ENCODE measurements at places on chromosomes 3 and 15.

DNA sequence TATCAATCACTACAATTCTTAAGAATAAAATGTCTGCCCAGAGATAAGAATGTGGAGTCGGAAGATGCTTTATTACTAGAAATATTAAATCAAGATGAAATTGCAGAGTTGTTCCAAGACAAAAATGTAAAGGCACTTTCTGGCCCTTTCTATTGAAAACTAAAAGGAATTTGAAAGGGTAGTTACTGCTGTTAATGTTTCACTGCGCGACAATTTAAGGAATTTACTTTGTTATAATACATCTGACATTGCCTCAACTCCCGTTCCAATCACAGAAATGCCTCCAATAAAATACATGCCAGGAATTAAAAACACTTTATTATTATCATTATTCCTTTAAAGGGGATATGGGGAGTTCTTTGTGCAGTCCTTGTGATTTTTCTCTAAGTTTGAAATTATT, 26.4 kb downstream of the RSL24D1 start:
- DNase-seq = no peak

DNA sequence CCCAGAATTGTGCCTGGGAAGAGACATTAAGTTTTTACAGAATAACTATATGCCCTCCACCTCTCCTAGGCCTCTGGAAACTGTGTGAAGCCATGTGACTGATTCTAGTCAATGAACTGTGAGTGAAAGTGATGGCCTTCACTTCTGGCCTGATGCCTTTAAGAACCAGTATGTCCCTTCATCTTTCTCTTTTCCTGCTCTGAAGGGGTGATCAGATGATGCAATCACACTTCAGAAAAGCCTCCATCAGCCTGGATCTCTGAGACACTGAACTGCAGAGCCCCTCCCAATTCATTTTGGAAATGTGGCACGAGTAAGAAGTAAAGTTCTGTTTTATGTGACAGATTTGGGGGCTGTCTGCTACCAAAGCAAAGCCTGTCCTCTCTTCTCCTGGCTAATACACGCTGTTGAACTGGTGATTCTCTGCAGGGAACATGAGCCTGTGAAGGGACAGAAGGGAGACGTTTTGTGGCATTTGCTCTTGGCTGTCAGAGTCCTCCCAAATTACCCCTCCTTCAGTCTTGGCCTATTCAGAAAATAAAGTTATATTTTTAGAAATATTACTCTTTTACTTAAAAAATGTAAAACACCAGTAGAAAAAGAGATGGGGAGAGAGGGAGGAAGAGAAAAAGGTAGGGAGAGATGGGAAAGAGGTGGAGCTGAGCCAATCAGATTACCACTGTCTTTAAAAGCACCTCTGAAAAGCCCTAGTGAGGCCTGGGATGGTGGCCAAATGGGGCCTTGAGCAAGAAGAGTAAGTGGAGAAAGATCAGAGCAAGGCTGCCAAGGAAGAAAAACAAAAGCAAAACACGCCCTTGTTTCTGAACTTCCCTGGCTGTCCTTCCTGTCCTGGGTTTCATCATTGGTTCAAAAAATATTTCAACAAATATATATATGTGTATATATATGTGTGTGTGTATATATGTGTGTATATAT, 40.9 kb upstream of the RYK start:
- peak; percentile 86 for DNase-seq

- no peak for DNase-seq
Measured at GRCh38 chr3:131762981-131763564, 260.3 kb upstream of the MRPL3 start.

DNA sequence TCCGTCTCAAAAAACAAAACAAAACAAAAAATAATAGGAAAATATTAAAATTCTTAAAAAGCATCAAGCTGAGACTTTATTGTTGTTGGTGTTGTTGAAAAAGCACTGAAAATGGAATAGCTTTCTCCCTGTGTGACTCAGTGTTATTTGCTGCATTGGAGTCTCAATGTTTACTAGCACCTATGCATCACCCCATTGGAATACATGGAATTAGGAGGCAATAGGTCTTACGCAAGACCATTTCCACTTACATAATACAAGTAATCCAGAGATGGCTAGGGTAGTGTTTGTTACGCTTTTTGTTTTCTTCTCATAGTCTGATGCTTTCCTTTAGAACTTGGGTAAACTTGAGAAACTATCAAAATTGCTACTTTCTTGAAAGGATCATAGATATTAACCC, 15.2 kb downstream of the GXYLT2 start:
- no peak for DNase-seq

GRCh38 chr15:53978253-53978906, at the start of gene UNC13C:
Gene UNC13C (plus strand): TSS chr15:53978441. CDS start chr15:54012904, 34,463 bp downstream.
- peak; percentile 53 for DNase-seq

GRCh38 chr3:171821778-171822358, 11.6 kb upstream of the PLD1 start:
- no peak for DNase-seq

GRCh38 chr3:42371776-42372175, 38.6 kb downstream of the LYZL4 start:
- no peak for DNase-seq

DNA sequence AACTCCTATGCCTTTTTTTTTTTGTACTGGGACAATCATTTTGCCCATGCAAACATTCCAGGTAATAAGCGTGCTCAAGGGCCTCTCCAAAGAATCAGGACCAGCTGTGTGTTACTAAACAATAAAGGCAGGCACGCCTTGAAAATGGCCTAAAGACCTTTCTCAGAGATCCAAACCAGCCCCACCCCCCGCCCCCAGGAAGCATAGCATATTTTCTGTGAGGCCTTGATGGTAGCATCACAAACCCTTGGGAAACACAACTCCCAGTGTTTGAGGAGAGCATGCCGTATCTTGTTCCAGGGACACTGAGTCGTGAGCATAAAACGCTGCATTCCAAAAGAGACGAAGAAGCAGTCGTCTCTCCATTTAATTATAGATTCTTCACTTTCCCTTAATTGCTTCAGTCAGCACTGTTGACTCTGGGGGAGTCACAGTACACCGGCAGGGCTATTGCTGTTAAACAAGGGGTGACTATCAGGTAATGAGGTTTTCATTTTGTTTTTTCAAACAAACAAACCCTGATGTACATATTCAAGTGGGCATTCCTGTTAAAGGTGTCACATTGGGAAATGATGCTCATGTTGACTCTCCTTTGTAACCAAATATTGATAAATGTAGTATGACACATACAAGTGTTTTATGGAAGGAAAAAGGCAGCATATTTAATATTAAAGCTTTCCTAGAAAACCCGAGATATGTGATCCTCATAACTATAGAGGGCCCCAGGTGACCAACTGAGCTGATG, 4.4 kb upstream of the TPM1 start:
- DNase-seq = no peak

DNA sequence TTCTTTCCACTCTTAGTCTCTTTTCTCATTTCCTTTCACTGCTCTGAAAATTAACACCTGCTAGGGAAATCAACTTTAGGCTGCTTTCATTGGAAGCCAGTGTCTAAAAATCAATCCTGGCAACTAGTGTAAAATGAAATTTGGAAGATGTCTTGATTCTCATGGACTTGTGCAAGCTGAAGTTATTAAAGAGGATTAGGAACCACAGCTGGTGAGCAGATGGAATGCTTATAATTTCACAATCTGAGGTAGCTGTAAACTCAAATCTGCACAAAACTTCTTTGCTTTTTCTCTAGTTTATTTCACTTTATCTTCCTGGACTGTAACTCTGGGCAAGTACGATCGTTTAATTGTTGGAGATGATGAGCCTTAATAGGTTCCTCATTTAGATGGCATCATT, 175.6 kb downstream of the GHSR start:
- peak; percentile 43 for DNase-seq

DNA sequence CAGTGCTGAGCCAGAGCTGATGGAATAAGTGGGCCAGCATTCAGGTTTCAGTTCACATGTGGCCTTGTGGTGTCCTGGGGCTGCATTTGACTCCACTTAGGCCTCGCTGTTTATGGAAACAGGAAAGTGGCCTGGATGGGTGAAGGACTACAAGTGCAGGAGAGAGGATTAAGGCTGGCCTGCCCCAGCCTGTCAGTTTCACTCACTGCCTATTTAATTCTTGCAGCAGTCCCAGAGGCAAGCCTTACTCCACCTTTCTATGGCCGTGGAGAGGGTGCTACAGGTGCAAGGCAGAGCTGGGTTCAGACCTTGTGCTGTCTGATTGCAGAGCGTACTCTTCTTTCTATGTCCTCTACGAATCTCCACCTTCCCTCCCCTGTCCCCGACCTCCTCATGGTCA, 37.7 kb downstream of the ABHD17C start:
- no peak for DNase-seq

DNA sequence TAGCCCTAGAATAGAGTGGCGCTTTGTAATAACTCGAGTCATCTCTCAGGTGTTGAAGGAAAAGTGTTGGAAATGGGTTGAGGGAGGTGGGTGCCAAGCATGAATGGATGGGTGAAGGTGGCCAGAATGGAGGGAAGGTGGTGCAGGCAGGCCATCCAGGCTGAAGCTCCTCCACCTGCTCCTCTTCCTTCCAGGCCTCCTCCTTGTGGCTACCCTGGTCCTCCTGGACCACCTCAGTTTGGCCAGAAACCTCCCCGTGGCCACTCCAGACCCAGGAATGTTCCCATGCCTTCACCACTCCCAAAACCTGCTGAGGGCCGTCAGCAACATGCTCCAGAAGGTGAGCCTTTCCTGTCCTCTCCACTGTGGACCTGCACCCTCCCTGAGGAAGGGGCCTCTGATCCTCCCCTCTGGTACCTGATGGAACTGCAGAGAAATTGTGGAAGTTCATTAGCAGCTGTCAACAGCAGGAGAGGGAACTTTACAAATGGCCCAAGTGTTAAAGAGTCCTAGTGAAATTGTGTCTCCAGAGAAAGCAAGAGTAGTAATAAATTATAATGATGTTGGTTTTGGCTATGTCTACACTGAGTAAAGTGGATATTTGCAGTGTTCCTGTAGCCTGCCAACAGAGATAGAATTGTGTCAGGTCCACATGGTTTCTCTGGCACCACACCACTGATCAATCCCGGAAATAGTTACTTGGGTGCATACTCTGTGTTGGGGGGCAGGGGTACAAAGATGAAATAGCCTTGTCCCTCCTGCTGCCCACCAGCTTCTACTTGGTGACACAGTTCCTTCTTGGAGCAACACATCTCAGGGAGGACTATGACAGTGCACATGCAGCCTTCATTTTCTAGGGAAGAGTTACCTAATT, 1.6 kb downstream of the IL12A start:
- DNase-seq = no peak

GRCh38 chr3:64074060-64074459, 50.8 kb upstream of the PSMD6 start:
- no peak for DNase-seq

DNA sequence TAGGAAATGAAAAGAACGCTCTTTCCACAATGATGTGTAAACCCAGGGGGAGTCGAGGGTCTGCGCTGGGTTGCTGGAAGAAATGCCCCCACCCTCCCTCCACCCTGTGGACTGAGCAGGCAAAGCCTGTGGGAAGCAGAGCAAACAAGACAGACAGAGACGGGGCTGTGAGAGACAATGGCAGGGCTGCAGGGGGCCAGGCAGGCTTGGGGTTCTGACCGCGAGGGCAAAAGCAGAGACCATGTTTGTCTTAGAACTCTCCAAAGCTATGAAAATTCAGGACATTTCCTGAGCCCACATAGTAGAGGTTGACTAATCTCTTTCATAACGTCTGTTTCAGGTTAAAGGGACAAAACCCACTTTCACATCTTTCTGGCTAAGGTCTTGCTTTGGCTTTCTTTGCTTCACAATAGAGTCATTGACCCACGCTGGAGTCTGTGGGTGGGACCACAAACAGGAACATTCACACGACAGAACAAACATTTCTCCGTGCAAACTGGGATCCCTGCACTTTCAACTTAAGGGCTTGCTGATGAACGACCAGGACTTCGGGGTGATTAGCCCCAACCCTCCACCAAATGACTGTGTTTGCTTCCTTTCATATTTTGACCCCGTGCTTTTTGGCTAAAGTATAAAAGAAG, 156.0 kb upstream of the TPM1 start:
- no peak for DNase-seq

GRCh38 chr3:9727041-9727595, 4.4 kb upstream of the BRPF1 start:
- no peak for DNase-seq

GRCh38 chr3:159627634-159628033, 361.0 kb upstream of the IL12A start:
- no peak for DNase-seq
